ENCODE measurements at places on chromosomes 6 and 20. TPM values are rescaled to one million over a fixed set of nuclear protein-coding genes. Genes with fewer than 3 reads are reported as not detected.

PTK7 gene
- 4.1 TPM for total RNA-seq

OGFRL1 gene
- 4.0 TPM for total RNA-seq

HLA-DQA1 gene
- 0.61 TPM for total RNA-seq

TMEM244 gene
- not detected for total RNA-seq

HRH3 gene
- not detected for total RNA-seq

ADGRB3 gene
- total RNA-seq: not detected

POU5F1 gene
- 0.21 TPM for total RNA-seq

MYL9 gene
- 0.60 TPM for total RNA-seq

OOEP gene
- 0.86 TPM for total RNA-seq

ESR1 gene
- 0.04 TPM for total RNA-seq

BTNL2 gene
- not detected for total RNA-seq

HDGFL1 gene
- not detected for total RNA-seq

BPIFB1 gene
- total RNA-seq: not detected

TSBP1 gene
- total RNA-seq: not detected

RAMACL gene
- 0.41 TPM for total RNA-seq

All from activated CD4-positive, alpha-beta T cell treated with anti-CD3 and anti-CD28 coated beads for 36 hours (primary cell).